Activated CD4-positive, alpha-beta T cell treated with anti-CD3 and anti-CD28 coated beads, Interleukin-2, amount 10 ng/mL, durations not matched to agents 7 days and 5 days (primary cell): ENCODE measurements at places on chromosomes 11 and 22.

DNA sequence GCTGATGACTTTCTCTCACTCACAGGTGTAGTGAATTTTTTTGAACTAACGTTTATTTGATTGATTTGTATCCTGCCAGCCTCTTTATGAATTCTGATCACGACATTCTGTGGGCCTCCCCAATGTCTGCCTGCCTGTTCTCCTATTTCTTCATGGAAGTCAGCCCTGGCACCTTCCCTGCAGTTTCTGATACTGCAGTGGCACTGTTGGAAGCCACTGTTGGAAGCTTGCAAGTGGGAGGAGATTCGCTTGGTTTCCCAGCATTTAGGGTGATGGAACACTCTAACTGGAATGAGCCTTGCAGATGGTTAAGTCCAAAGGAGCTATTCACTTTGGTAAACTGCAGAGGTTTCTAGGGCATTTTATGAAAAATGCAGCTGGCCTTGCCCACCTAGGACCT is 1.3 kb upstream of the THY1 start:
- DNase-seq = no peak

DNA sequence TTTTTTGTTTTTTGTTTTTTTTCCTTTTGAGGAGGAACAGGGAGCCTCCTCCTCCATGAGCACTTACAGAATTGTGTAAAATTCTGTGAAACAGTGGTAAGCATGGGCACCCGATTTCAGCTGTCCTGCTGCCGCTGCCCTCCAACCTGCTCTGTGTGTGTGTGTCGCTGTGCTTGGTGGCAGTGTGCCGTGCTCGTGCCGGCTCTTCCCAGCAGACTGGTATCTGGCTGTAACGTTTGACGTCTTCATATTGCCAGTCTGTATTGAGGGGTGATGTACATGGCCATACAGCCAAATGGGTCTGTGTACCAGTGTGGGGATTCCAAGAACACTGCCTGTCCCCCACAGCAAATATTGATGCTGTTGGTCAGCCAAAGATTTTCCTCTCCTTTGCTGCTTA is 97.1 kb downstream of the CWC15 start:
- DNase-seq = no peak

- DNase-seq = no peak
Measured at GRCh38 chr11:133951327-133952198, 5.2 kb downstream of the IGSF9B start.

GRCh38 chr11:120381401-120381800 is 45.2 kb downstream of the ARHGEF12 start:
- DNase-seq = no peak

DNA sequence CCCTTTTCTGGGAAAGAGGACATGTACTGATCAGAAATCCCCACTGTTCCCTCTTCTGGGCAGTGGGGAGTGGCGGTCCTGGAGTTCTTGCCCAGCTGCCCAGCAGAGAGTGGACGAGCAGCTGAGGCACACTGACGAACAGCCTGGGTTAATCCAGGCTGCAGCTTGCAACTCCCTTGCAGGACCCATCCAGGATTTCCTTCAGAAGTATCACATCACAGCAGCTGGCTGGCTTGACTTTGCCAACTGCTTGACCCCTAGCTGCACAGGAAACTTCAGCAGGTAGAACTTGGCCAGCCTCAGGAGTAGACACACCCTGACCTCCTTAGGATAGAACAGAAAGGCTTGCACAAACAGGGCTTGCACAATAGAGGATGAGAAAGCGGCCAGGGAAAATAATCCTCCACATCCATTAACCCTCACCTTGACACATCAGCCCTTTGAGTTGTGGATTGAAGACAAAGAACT is 27.9 kb upstream of the FZD4 start:
- DNase-seq = no peak

DNA sequence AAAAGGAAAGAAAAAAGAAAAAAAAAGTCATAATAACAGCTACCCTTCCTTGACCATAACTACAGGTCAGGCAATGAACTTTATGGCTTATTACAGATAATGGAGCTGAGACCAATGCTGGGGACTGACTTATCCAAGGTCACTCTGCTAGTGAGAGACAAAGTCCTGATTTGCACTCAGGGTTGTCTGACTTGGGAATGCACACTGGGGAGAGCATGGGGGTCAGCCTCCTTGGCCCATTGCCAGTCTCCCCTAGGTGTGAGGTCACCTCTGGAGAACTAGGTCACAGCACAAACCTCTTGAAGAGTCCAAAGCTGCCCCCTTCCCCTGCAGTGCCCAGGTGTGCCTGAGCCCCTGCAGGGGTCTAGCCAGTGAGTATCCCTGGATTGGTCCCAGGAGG is 5.3 kb upstream of the CDC42EP1 start:
- DNase-seq = no peak

- no peak for DNase-seq
Measured at GRCh38 chr11:23278121-23278520, 417.8 kb upstream of the CCDC179 start.
